NCI-H226 (cell line): ENCODE measurements at places on chromosomes 1 and 21.

- no peak for DNase-seq
Observed at GRCh38 chr1:246226041-246226440, 281.0 kb downstream of the SMYD3 start.

DNA sequence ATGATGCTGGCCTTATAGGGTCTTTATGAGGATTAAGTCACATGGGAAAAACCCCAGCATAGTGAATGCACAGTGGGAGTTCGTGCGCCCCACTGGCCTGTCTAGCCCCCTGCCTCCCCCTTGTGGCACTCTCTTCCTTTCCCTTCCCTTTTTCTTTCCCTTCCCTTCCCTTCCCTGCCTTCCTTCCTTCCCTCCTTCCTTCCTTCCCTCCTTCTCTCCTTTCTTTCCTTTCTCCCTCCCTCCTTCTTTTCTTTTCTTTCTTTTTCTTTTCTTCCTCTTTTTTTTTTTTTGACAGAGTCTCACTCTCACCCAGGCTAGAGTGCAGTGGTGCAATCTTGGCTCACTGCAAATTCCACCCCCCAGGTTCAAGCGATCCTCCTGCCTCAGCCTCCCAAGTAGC, 38.6 kb downstream of the HTR6 start:
- DNase-seq, result no peak

GRCh38 chr1:199629624-199630023, 397.9 kb upstream of the NR5A2 start:
- DNase-seq, result no peak

- DNase-seq, result no peak
Observed at GRCh38 chr1:172144445-172145061, 275.9 kb upstream of the C1orf105 start.

DNA sequence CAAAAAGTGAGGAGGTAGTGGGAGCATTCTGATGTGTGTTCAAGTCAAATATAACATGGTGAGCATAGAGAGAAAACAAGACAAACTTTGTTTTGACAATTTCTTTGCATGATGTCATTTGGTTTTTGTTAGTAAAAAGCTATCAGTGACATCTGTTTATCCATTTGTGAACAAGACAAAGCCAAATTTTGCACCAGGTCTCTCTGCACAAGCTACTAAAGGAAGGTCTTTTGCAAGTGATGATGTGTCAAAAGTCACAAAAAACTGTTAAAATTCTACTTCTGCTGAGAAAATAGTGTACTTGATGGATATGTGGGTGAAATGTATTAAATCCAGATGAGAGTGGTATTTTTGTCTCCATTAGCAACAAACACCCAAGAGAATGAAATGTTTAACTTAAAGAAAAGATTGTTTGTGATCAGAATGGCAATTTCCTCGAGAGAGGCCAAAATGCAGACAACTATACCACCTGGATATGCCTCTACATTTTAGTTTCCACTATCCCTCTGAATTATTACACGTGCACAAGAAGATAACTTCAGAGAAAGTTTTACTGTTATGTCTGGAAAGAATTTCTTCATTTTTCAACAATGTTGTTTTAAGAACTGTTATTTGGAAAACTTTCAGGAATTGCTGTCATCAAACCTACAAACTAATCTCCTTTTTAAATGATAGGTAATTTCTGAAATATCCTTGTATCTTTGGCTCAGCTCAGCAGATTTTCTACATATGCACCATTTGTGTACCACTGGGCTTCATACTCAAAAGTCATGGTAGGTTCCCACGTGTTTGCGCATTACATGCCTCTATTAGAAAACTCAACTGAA, 807.4 kb upstream of the ADGRL2 start:
- no peak for DNase-seq

GRCh38 chr21:29033301-29033700, 8.8 kb downstream of the USP16 start:
- DNase-seq, result no peak

- no peak for DNase-seq
Observed at GRCh38 chr1:17013491-17014320, 2.0 kb upstream of the ATP13A2 start.

- DNase-seq, result no peak
Observed at GRCh38 chr21:16125274-16125673, 395.5 kb downstream of the USP25 start.

DNA sequence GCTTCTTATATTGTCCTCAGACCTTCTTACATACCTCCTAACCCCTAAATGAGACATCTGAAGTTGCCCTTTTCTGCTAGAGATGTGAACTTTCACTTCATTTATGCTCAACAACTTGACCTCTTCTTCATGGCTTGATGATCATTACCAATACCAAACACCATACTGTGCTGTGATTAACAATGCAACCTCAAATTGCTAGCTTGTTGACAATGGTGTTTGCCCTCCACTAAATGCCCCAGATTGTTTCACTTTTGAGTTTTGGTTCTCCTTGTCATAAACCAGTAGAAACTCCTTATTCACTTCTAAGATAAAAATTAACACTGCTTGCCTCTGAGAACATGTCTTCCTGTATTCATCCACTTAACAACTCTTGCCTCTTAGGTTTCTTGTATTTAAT, 5.6 kb downstream of the JAK1 start:
- DNase-seq, result no peak

GRCh38 chr1:116179419-116179818, 68.2 kb downstream of the MAB21L3 start:
- no peak for DNase-seq

GRCh38 chr1:17167041-17167785, 37.7 kb upstream of the PADI1 start:
- no peak for DNase-seq

DNA sequence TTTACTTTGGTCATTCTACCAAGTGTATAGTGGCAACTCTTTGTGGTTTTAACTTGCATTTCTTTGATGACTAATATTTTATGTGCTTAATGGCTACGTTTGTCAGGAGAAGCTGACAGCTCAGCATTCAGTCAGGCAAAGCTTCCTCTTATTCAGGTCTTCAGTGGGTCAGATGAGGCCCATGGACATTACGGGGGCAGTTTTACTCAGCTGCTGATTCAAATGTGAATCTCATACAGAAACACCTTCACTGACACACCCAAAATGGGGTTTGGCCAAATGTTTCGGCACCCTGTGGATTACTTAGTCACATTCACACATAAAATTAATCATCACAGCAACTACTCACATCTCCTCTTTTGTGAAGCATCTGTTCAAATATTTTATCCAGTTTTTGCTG, 104.9 kb upstream of the PLD5 start:
- no peak for DNase-seq

- DNase-seq, result no peak
Observed at GRCh38 chr1:182784556-182785171, 4.9 kb upstream of the NPL start.

- no peak for DNase-seq
Observed at GRCh38 chr1:1419363-1419812, 1.7 kb downstream of the ANKRD65 start.

DNA sequence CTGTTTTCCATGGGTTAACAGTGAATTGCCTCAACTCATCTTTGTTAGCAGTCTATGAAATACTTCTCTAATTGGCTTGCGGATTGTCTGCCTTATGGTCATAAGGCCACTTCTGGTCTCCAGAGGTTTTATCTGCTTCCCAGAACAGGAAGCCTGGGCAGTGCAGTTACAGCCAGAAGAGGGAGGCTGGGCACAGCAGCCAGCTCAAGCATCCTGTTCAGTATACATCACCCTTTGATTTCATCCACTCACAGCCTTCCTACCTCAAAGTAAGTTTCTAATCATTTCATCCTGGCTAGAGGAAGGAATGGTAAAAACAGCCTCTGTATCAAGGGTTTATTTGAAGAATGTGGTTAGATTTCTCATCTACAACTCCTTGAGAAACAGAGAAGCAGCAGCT, 311.5 kb upstream of the DEPDC1 start:
- DNase-seq, result peak; percentile 5

DNA sequence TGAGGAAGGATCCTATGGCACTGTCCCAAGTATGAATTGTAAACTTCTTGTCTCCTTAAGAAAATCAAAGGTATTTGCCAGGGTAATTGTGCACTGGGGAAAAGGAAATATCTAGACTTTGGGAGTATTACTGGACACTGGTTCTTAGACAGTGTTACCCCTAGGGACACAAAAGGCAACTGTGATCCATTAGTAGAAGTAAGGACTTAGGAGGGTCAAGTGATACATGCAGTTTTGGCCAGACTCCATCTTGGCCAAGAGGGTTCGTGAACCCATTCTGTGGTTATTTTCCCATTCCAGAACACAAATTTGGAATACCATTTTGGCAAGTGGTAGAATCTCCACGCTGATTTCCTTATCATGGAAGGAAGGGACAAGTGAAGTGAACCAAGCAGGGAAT, 98.1 kb downstream of the TM2D1 start:
- no peak for DNase-seq

DNA sequence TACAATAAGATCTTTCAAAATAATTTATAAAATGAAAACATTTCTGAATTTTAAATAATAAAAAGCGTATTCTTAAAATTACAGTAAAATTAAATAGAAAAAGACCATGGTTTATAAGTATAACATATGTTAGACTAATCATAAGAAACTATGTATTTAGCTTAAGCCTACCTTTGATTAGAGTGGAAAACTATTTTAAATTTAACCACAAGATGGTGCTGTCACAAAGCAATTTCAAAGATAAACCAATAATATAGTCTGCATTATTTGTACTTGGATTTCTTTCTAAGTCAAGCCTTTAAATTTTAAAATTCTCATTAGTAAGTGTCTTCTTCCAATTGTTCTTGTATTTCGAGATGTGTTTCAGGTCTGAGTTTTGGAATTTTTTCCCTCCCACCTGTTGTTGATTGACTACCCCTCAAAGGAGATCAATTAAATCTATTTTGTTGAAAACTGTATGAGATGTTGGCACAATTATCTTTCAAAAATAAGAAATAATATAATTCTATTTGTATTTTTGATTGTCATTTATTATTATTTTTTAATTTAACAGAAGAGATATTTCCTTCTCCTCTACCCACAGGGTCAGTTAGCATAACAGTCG, 459.8 kb downstream of the KCNT2 start:
- no peak for DNase-seq

DNA sequence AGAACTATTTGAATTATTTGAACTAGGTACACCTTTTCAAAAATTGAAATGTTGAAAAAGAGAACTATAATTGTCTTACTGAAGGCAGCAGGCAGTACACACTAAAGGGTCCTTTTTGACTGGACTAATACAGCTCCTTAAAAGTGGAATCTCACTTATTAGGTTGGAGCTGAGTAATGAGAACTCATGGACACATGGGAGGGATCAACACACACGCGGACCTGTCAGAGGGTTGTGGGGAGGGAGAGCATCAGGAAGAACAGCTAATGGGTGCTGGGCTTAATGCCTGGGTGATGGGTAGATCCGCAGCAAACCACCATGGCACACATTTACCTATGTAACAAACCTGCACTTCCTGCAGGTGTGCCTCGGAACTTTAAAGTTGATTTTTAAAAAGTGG, 145.0 kb downstream of the BRINP2 start:
- DNase-seq, result no peak

DNA sequence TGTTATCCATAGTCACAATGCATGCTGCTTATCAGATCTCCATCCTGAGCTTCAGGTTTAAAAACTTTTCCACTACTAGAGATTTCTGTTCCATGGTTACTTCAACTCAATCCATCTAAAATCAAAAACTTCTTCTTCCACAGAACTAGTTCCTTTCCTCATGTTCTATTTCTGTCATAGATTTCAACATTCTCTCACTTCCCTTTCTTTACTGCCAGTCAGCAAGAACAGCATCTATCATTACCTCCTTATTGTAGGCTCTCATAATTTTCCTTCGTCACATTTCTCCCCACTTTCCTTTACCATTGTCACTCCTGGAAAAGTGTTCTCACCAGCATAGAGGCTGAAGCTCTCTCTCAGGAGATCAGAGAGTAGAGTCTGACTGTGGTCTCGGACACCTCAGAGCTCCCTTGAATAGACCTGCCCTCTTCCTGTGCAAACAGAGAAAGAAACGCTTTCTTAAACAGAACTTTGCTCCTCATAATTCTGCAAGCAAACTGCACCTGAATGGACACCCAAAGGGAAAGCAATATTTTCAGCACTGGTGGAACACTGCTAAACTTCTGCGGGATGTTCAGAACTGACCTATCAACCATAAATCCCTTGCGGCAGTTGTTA, 48.7 kb upstream of the KIRREL1 start:
- no peak for DNase-seq

GRCh38 chr1:41222496-41222895, 19.6 kb downstream of the SCMH1 start:
- DNase-seq, result no peak

DNA sequence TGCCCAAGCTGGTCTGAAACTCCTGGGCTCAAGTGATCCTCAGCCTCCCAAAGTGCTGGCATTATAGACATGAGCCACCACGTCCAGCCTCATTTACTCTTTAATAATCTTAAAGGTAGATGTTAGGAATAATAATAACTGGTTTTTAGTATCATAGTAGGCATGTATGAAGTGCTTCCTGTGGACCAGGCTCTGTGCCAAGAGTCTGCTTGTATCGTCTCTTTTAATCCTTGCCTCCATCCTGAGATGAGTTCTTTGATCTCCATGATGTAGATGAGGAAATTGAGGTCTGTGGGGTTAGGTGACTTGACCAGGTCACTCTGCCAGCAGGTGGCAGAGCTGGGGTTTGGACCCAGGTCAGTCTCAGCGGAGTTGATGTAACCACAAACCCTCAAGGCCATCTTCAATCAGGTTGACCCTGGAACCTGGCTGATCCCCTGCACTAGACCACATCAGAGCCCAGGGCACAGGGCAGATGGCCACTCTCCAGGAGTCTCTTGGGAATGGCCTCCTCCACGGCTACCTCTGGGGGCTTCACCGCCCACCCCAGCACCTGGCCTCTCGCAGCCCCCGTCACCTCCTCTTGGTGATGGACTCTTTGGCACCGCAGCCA, 11.3 kb downstream of the EFHD2 start:
- DNase-seq, result no peak

DNA sequence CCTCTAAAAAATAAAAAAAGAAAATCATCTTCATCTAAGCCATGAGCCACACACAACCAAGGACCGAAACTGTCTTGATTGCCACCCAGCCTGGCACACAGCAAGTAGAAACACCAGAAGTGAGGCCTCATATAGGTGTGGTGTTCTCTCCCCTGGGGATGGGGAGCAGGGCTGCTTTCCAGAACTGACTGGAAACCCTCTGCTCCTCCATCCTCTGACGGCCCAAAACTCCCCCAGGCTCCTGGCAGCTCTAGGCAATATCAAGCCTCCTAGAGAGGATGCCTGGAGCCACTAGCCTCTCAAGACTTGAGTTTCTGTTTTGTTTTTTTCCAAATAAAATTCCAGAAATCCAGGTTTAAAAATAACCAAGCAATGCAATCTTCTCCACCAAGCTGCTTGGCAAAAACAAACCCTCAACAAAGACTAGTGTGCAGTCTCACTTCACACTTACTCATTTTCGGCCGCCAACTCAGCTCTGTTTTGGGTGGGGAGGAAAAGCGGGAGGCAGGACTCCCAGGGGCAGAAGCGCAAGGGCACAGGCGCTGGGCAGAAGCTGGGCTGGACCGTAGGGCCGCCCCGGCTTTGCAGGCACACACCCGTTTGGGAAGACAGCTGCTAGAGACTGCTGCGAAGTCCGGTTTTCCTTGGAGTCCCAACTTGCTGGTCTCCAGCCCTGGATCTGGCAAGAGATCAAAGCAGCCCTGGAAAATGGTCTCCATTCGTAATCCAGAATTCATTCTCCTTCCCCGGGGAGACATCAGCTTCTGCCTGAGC, 78.2 kb upstream of the CAPZB start:
- no peak for DNase-seq
